C1 segment of cervical spinal cord (tissue), 14 donors: ENCODE measurements at places on chromosomes 6 and 20.

GRCh38 chr20:62310757-62311121, 7.9 kb downstream of the ADRM1 start:
- DNase-seq: no peak

GRCh38 chr20:2825761-2826160, 9.6 kb downstream of the TMEM239 start:
- no peak for DNase-seq

- DNase-seq: no peak
Measured at GRCh38 chr20:8964959-8965562, 103.8 kb upstream of the PLCB4 start.

DNA sequence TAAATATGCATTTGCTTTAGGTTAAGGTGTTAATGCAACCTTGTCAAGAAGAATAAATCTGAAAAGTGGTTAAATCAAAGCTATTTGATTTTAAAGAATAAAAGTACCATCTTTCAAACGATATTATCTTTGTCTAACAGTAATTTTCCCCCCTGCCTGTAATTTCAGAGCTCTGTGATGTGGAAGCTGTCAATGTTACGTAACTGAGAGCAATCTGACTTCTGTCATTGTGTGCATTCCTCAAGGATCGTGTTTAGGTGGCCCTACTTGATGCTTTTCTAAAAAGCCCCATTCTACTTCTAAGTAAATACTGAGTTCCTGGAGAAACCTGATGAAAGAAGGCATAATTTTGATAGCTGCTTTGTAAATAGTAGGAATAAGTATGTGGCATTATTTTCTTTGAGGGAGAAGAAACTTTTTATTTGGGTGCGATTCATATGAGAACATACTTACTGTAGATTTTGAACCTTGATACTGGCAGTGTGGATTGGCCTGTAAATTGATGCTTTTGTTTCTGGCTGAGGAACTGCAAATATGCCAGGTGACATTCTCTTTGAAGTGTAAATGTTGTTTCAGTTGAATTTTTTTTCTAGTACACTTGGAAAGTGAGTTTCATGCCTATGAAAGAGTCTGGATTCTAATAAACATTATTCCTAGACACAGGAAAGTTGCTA, 529.6 kb upstream of the FLRT3 start:
- no peak for DNase-seq

- DNase-seq: no peak
Measured at GRCh38 chr6:8434727-8435092, 635 bp downstream of the SLC35B3 start.

GRCh38 chr20:54067606-54068174, 2.7 kb downstream of the BCAS1 start:
- no peak for DNase-seq

DNA sequence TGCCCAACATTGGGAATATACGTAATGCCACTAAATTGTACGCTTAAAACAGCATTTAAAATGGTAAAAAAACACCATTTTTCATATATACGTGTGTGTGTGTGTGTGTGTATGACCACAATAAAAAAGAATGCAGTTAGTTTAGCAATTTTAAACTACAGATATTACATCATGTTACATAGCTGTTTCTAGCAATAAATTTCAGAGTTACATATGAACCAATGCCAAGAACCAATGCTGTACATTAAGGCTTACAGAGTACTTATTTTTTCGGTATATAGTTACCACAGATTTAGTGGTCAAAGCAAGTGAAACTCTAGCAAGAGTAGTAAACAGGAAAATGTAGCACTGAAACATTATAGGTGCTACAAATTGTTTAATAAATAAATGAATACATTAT, 119.3 kb downstream of the PDE10A start:
- DNase-seq: no peak

- DNase-seq: no peak
Measured at GRCh38 chr6:29183594-29183993, 12.9 kb downstream of the OR2J2 start.

DNA sequence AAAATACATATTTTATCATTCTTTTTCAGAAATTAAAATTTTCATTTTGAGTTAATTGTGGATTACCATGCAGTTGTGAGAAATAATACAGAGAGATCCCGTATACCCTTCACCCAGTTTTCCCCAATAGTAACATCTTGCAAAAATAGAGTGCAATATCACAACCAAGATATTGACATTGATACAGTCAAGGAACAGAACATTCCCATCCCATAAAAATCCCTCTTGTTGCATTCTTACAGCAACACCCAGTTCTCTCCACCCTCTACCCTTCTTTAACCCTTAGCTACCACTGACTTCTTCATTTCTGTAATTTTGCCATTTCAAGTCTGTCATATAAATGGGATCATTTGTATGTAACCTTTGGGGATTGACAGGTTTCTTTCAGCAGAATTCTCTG, 6.9 kb upstream of the AKAP12 start:
- DNase-seq: no peak

GRCh38 chr6:108728826-108729225, 119.4 kb upstream of the ARMC2 start:
- no peak for DNase-seq

DNA sequence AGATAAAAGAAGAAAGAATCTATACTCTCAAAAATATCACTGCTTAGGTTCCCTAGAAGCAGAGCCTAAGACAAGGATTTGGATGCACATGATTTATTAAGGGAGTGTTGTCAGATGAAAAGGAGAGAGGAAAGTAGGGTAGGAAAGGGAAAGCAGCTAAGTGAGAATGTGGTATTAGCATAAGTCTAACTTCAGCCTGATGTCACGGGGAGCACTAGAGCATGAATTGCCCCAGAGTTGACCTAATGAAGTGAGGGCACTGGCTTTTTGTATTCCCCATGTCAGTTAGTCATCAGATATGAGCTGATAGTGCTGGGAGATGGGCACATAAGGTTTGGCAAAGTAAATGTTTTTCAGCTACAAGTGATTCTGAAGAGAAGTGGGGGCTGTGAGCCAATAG, 129.0 kb upstream of the THEMIS start:
- no peak for DNase-seq

GRCh38 chr20:4708856-4709255, 12.9 kb upstream of the PRND start:
- no peak for DNase-seq
